H7 (cell line): ENCODE measurements at places on chromosomes 13 and 19.

- DNase-seq, result no peak
Observed at GRCh38 chr13:94261163-94261562, 218.3 kb downstream of the DCT start.

- DNase-seq, result no peak
Observed at GRCh38 chr13:25816239-25816638, 235.6 kb downstream of the SHISA2 start.

- peak; percentile 88 for DNase-seq
Observed at GRCh38 chr19:49684251-49684982, 5.0 kb upstream of the ADM5 start.

DNA sequence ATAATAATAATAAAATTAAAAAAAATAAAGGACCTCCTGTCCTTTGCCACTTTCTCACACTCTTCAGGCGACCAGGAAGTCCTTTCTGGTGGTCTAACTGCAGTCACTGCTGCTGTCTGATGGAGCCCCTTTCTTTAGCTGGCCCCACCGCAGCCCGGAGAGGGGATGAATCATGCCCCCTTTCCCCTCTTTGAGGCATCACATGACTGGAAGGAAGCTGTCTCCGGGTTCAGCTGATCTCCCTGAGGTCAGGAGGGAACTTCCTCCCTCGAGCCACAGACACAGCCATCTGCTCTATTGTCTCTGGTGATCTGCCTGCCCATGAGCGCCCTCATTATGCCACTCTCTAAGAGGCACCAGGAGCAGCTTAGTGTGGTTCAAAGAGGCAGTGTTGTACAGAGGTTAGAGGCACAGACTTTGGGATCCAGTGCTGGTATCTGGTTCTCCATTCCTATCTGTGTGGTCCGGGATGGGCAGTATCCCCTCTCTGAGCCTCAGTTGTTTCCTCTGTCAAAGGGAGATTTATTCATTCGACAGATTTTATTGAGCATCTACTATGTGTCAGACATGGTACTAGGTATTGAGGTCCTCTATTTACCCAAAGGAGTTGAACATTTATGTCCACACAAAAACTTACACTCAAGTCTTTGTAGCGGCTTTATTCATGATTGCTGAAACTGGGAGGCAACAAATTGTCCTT, 30.0 kb downstream of the VAV1 start:
- peak; percentile 16 for DNase-seq

DNA sequence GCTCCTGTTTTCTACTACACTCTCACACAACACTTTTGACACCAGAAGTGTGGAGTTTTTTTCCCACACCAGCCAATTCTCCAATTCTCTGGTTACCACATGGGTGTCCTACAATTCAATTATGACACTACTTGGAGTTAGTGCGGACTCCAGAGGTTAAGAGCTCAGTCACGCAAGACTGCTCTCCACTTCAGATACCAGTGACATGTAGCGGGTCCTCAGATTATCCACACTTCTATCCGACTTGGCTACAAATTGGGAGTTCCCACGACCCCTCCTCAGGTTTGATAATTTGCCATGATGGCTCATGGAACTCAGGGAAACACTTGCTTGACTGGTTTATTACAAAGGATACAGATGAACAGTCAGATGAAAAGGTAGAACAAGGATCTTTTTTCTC, 32.9 kb downstream of the PAN3 start:
- DNase-seq, result no peak

GRCh38 chr13:66424422-66424821, 805.7 kb downstream of the PCDH9 start:
- DNase-seq, result no peak

DNA sequence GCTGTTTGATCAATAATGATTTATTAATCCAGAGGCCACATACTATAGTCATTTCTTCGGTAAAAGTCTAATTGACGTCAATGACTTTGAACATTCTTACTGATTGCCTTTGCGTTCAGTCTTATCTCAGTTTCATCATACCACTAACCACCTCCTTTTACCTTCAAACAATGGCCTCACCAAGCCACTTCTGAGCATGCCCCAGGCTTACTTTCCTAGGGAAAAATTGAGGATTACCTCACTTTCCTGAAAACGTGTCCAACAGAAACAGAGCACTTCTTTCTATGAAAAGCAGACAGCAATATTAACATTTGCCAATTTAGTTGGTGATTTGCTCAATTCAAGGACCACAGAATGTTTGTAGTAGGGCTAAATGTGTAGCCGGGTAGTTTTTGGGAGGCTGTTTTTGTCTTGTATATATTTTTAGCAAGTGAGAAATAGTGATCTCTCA, 157.6 kb downstream of the KLF5 start:
- no peak for DNase-seq

DNA sequence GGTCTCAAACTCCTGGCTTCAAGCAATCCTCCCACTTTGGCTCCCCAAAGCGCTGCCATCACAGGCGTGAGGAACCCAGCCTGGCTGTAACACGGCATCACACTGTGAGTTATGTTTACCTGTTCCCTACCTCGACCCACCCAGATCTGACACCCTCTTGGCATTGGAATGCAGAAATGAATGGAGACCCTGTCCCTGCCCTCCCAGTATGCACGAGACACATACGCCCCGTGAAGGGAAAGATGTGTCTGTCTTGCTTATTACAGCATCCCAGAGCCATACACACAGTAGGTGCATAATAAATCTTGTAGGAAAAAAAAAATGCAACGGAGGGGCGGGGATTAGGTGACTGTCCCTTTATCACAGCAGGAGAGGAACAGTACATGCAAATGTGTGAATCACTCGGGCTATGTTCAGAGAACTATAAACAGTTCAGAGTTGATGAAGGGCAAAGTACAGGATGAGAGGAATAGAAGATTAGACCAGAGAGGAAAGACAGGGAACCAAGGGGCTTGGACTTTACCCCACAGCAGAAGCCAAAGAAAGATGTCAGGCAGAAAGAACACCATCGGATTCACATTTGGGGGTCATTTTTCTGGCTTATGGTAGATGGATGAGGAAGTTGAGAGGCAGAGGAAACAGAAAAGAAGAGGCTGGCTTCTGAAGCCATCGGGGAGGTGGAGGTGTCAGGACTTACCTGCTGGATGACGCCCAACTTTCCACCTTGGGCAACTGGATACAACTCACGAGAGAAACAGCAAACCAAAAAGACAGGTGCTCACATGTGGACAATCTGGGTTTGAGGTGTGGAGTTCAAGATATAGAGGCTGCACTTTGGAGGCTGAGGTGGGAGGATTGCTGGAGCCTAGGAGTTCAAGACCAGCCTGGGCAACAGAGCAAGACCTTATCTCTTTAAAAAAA, 94.3 kb downstream of the INSR start:
- DNase-seq, result no peak

- DNase-seq, result no peak
Observed at GRCh38 chr13:74438901-74439300, 304.7 kb upstream of the KLF12 start.

DNA sequence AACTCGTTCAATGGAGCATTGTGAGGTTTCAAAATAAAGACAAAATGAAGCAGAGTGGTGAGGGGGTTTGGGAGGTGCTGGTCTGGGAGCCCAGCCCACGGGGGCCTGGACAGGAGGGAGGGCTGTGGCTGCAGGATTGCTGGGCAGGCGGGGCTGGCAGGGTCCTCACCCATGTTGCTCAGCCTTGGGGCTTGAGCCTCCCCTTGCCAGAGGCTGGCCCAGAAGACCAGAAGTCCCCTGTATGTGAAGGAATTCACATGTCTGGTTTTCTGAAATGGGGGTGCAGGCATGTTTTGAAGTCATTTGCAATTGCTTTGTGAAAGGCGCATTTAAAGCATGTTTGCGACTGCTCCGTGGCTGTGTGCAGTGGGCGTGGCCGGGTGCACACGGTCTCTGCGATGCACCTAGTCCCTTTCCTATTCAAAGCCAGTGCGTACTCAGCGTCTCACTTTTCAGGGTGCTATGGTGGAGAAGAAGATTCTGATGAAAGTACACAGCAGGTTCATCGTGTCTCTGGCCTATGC, 2.3 kb downstream of the GRK1 start:
- peak; percentile 31 for DNase-seq

GRCh38 chr13:93248627-93249047, 22.0 kb downstream of the GPC6 start:
- peak; percentile 23 for DNase-seq

- no peak for DNase-seq
Observed at GRCh38 chr13:52911340-52911739, 62.9 kb upstream of the PCDH8 start.

- no peak for DNase-seq
Observed at GRCh38 chr13:78054157-78054556, 135.5 kb upstream of the EDNRB start.

DNA sequence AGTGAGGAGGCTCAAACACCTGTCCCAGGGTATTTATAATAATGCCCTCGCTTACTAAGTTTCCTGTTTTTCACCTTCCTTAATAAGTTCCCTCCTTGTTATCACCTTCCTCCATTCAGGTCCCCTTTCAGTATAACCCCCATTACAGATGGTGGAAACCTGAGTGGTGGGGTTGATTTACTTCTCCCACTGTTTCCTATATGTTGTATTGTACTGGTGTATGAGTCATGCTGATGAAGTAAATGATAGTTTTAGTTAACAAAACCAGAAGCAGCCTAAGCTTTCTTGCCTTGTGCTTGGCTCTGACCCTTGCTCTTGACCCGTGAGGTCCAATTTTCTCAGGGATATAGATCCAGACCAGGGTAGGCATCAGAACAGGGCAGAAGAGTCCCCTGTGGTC, 22.3 kb upstream of the TNFSF11 start:
- no peak for DNase-seq

DNA sequence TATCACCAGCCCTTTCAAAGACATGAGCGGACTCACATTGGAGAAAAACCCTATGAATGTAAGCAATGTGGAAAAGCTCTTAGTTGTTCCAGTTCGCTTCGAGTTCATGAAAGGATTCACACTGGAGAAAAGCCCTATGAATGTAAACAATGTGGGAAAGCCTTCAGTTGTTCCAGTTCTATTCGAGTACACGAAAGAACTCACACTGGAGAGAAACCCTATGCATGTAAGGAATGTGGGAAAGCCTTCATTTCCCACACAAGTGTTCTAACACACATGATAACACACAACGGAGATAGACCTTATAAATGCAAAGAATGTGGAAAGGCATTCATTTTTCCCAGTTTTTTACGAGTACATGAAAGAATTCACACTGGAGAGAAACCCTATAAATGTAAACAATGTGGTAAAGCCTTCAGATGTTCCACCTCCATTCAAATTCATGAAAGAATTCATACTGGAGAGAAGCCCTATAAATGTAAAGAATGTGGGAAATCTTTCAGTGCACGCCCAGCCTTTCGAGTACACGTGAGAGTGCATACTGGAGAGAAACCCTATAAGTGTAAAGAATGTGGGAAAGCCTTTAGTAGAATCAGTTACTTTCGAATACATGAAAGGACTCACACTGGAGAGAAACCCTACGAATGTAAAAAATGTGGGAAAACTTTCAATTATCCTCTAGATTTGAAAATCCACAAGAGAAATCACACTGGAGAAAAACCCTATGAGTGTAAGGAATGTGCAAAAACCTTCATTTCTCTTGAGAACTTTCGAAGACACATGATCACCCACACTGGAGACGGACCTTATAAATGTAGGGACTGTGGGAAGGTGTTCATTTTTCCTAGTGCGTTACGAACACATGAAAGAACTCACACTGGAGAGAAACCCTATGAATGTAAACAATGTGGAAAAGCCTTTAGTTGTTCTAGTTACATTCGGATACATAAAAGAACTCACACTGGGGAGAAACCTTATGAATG, 17.6 kb downstream of the ZNF791 start:
- no peak for DNase-seq

DNA sequence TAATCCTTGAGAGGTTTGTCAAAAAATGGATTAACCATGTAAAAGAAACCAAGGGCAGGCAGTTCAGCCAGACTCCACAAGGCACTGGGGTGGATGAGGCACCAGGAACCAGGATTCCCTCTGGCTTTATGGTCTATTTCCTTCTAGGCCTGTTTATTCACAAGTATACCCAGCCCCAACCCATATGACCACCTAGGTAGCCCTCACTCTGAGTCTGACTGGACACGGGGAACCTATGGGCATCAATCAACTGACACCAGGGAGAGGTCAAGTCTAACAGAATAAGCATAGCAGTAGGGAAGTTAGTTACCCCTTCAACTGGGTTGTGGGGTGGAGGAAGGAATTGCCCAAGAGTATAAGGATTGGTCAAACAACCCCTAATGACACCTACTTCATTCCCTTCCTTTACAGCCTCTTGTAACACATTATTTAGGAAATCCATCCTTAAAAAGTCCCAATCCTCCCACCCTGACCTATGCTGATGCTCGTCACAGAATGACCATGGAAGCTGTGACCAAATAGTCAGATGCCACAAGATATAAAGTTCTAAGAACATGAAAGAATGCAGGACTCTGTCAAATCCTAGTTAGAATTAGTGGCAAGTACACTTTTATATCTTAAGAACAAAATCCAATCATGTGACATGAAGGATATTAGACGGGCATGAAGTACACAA, 31.7 kb downstream of the PEG3 start:
- DNase-seq, result no peak

DNA sequence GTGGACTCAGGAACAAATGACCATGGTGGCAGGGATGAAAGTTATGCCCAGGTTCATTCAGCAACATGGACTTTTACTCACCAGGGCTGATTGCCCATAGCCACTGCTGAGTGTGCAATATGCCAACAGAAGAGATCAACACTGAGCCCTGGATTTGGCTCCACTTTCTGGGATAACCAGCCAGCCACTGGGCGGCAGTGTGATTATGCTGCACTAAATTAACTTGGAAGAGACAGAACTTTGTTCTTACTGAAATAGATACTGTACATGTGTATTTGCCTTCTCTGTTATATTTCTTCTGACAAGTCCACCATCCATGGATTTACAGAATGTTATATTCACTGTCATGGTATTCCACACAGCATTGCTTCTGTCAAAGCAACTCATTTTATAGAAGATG, 257.4 kb downstream of the TDRD3 start:
- DNase-seq, result no peak

GRCh38 chr19:898663-899062, 5.4 kb downstream of the RNU6-9 start:
- peak; percentile 93 for DNase-seq

- DNase-seq, result no peak
Observed at GRCh38 chr13:58964048-58964447, 1199.7 kb downstream of the DIAPH3 start.

- peak; percentile 26 for DNase-seq
Observed at GRCh38 chr13:62357887-62358645, 942.4 kb upstream of the PCDH20 start.

- DNase-seq, result no peak
Observed at GRCh38 chr19:1082928-1083816, 12.0 kb downstream of the POLR2E start.

DNA sequence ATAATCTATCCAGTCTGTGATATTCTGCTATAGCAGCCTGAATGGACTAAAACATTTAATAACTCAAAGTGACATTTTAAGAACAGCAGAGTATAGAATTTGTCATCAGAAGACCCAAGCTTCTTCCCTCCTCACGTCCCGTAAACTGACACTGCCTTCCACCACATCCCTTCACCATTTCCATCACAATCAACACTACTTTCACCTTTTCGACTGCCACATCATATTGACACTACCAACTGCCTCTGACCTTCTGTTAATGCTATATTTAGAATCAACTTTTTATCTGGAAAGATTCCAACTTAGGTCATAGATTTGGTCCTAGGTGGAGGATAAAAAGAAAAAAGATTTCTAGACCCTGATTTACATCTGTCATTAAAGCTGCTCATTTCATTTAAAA, 39.6 kb downstream of the STOML3 start:
- no peak for DNase-seq

- no peak for DNase-seq
Observed at GRCh38 chr13:41785402-41786172, 175.3 kb downstream of the VWA8 start.
